ENCODE measurements at places on chromosomes 16 and 17.
A peak's percentile ranks its signal among the peaks of the same experiment; 100 is the strongest.

DNA sequence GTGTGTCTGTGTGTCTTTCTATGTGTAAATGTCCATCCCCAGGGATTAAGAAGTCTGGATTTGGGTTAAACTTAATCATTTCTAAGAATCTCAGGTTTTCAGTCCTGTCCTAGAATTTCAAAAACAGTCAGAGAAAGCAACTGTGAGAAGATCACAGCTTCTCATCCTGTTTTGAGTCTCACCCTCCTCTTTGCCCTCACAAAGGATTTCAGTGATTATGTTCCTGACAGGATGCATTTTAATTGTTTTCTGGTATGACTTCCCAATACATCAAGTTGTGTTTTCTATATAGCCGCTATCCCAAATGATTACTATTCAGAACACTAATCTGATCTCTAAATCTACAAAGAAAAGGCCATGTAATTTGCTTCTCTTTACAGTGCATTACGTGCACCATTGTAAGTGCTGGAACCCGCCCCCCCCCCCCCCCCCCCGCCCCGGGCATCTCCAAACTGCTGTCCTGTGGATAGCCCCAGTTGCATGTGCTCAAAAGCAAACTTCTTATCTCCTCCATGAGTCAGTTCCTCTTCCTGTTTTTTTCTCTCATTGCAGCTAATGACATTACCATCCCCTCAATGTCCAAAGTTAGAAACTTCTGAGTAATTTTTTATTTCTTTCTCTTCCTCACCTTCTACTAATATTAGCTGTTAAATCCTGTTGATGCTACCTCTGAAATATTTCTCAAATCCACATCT, 73.9 kb downstream of the CDH13 start:
- no peak for DNase-seq

GRCh38 chr17:82933911-82934310, 94.1 kb upstream of the ZNF750 start:
- no peak for DNase-seq

GRCh38 chr17:39026980-39027451, 59.8 kb upstream of the FBXO47 start:
- DNase-seq: peak; percentile 60

DNA sequence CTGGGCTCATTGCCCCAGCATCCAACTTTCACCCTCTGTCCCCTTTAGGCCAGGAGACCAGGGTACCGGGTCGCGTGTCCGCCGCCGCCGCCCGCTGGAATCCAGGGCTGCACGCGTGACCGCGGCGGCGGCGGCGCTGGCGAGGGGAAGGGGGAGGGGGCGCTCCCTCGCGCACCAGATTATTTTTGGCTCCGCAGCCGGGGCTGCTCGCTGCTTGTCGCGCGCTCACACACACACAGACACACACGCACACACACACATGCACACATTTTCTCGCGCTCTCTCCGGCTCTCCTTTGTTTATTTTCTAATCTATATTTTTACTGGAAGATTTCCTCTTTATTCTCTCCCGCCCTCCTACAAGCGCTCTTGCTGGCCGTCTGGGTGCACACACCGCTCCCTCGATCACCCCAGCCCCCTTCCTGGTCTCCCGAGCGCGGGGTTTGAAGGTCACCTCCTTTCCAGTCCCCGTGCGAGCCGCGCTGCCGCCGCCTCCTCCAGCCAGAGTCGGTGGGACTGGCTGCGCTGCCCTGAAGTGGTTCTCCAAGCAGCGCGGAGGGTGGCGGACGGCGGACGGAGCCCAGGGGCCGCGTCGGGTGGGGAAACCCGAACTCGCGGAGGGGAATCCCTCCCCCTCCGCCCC, 921.4 kb upstream of the EEF2KMT start:
- DNase-seq: no peak

- no peak for DNase-seq
Measured at GRCh38 chr16:56889206-56889605, 24.2 kb downstream of the SLC12A3 start.

DNA sequence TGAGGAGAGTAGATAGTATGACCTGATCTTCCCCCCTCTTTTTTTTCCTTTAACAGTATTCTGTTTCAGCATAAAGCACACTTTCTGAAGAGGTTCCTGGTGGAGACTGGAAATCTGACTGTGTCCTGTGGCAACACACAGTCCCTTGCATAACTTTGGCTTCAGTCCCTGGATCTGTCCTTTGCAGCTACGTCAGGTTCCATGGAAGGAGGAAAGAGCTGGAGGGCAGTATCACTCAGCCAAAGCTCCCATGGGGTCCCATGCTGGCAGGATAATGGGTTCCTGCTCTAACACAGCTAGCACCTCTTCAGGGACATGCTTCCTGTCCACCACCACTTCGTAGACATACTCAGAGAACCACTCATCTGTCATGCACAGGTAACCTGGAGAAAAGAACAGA, 13.3 kb upstream of the SLC6A4 start:
- DNase-seq: no peak

DNA sequence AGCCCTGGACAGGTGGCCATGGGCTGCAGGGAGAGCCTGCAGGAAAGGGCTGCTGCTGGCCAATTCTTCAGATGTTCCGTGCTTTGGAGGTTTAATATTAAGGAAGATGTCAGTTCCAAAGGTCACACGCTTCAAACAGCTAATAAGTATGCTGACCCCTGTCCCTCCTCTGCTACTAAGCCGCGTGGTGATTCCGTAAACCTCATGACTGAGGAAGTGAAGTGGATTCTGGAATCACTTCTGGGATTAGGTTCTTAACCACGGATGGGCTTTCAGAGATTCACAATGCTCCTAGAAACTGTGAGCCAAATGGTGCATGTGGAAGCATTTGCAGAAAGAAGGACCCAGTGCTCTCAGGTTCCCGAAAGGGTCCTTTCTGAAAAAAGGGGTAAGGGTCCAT, 28.5 kb upstream of the ERN1 start:
- no peak for DNase-seq

DNA sequence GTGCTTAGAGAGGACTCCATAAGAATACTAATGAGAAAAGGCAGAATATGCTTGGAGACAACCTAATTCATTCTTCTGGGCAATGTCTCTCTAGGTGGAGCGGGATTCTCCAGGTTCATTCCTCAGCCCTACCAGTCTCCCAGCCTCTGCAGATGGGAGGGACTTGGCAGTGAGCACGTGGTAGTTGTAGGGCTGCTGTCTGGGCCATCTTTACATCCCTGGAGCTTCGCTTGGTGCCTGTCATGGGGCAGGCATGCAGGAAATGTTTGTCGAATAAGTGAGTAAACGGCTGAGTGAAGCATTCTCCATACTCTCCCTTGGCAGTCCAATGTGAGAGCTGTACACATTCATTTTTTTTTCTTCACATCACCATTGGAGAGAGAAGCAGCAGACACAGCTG, 387.5 kb downstream of the UTP18 start:
- no peak for DNase-seq

DNA sequence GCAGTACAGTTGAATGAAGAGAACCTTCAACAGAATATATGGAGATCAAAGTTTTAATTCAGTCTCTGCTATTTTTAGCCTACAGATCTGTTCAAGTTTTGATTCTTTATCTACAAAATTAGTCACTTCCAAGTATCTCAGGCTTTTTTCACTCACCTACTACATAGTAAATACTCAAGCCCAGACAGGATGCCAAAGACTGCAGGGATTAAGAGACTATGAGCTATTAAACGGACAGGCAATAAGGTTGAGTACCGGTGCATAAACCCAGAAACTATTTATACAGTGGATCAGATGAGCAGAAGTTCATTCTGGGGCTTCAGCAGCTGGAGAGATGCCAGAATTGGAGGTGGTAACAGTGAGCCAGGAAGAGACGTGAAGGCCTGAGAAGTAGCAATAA, 18.7 kb upstream of the OR3A1 start:
- DNase-seq: no peak

DNA sequence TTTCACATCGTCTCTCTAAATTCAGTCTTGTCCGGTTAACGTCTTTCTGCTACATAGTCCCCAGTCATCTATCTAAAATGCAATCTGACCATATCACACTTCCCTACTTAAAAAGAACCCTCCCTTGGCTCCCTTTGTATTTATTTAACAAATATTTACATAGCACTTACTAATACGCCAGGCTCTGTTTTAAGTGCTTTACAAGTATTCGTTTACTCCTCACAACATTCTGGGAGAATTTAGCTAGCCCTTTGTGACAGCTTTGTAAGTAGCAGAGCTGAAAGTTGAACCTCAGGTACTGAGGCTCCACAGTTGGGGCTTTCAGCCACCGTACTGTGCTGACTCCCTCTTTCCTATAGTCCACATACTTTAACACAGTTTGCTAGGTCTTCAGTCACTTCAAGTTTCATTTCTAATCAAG, 9.2 kb downstream of the PAFAH1B1 start:
- DNase-seq: no peak

DNA sequence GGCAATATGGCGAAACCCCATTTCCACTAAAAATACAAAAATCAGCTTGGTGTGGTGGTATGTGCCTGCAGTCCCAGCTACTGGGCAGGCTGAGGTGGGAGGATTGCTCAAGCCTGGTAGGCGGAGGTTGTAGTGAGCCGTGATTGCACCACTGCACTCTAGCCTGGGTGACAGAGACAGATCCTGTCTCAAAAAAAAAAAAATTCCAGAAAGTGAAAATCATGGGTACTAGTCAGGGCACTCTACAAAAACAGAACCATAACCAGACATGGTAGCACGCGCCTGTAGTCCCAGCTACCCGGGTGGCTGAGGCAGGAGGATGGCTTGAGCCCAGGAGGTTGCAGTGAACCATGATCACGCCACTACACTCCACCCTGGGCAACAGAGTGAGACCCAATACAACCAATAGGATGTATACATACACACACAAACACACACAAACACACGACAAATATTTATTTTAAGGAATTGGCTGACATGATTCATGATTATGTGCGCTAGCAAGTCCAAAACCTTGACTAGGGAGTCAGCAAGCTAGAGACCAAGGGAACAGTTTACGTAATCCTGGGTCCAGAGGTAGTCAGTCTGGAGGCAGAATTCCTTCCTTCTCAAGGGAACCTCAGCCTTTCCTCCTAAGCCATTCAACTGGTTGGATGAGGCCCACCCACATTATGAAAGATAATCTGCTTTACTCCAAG, 11.6 kb upstream of the GP1BA start:
- no peak for DNase-seq

DNA sequence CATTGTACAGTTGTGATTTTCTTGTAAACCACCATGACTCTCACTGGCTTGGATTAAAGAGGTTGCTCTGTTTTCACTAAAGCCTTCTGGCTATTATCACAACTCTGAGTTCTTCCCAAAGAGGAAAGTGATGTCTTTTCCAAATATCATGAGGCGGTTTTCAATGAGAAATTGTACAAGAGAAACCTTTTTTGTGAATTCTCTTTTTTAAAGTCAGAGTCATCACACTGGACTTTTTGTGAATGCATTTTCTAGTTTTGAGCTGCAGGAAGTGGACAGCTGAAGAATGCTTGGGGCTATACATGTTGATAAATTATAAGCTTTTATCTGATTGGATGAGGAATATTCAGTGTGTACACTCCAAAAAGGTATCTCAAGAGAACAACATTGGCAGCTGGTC, 100.2 kb downstream of the PHKB start:
- no peak for DNase-seq

GRCh38 chr16:13429416-13429815, 490.5 kb upstream of the ERCC4 start:
- DNase-seq: no peak

DNA sequence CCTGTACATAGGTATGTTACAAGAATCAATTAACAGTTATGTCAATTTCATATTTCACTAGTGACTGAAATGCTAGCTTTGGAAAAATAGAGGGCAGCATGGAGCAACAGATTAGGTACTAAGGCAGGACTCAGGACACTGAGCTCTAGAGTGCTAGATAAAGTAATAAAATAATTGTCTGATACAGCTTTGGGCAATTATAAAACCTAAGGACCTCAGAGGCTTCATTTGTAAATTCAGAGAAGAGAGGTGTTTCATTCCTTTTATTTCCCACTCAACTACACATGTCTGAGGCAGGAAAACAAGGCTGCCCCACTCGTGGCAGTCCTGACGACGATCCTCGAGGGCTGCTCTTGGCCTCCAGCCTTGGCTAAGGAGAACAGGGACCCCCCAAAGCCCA, 81.5 kb downstream of the CA4 start:
- peak; percentile 34 for DNase-seq

DNA sequence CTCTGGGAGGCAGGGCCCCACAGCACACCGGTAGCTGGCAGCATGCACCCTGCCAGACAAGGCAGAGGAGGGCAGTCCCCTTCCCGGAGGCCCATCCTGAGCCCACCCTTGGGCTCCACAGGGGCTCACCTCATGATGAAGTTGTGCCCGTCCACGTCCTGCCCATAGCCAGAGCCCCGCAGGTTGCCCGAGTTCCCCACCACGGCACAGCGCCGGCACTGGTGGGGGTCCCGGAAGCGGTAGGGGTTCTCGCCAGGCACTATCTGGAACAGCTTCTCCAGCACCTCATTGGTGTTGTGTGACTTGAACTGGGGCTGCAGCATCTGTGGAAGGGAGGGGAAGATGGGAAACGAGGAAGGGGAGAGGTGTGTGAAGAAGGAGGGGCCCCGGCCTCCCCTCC, 44.0 kb downstream of the ST3GAL2 start:
- no peak for DNase-seq

GRCh38 chr17:72657467-72658317, 434.8 kb downstream of the SLC39A11 start:
- DNase-seq: no peak

DNA sequence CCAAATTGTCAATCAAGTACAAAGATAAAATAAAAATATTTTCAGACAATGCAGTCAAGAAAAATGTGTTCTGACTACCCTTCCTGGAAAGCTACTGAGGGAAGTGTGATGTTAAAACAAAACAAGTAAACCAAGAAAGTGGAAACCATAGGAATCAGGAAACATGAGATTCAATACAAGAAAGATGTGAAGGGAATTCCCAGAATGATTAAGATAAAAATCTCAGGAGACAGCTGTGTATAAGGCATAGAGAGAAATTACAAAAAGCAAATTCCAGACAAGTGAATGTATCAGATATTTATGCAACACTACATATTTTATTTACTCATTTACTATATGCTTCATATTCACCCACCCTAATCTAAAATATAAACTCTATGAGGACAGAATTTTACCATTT, 32.2 kb downstream of the TRIM37 start:
- peak; percentile 24 for DNase-seq

- peak; percentile 94 for DNase-seq
Measured at GRCh38 chr17:78343187-78343542, 16.7 kb downstream of the SOCS3 start.

DNA sequence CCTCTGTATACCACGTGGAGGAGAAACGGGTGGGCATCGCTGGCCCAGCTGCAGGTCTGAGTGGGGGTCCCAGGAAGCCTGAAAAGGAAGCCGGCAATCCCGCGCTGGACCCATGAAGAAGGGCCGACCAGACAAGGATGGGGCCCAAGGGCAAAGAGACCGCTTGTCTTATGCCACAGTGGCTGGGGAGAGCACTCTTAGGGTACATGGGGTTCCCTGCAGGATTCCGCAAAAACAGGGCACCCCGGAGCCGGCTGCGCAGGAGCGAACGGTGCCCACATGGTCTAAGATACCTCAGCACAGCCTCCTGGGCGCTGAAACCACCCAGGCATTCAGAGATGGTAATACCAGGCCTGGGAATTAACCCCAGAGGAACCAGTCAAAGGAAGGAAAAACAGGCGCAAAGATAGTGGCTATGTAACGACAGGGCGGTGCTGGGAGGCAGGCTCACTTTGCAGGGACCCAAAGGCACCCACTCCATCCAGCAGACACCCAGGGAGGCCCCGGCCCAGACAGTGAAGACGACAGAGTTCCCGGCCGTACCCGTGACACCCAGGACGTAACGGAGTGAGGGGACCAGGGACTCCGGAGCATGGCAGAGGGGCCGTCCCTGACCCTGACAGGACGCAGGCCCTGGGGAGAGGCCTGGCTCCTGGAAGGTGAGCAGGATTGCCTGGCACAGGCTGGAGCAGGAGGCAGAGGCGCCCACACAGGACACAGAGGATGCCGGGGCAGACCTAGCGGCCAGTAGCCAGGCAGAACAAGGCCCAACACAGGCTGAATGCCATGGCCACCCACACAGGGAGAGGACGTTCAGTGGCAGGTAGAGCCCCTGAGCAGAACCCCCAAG, 10.3 kb downstream of the PIEZO1 start:
- no peak for DNase-seq

Data from myocyte (in vitro differentiated cells).